Fibroblast of skin of right biceps (primary cell): ENCODE measurements at places on chromosomes 7 and 10.
A peak's percentile ranks its signal among the peaks of the same experiment; 100 is the strongest.

DNA sequence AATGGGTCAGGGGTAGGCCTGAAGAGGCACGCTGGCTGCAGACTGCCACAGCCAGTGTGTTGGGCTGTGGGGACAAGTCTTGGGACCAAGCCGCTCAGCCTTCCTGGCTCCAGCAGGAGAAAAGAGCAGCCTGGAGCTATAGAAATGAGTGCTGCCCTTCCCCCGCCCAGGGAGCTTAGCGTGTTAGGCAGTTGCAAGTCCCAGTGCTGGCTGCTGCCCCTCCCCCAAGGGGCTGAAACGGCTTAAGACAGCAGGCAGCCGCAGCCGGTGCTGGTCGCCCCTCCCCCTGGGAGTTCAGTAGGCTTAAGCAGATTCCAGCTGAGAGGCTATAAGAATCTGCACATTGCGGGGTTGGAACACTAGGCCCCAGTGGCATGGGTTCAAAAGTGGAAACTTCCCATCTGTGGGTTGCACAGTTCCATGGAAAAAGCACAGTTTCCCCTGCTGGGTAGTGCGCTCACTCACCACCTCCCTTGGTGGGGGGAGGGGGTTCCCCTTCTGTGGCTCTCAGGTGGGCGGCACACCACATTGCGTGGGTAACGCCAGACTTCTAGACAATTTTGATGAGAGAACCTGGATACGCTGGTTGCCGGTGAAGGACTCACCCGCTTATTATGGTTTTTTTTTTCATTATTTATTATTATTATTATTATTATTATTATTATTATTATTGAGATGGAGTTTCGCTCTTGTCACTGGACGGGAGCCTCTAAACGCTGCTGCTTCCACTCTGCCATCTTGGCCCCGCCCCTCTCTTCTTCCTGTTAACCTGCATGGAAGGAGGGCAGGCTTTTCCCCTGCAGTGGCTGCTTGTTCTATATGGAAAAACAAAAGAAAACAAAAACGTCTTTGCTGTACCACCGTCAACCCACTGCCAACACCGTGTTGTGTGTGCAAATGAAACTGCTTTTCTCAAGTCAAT, 151.1 kb downstream of the CXCL12 start:
- peak; percentile 73 for DNase-seq

GRCh38 chr10:7102084-7102483, 308.8 kb downstream of the SFMBT2 start:
- no peak for DNase-seq

- no peak for DNase-seq
Observed at GRCh38 chr10:22133749-22134624, 83.8 kb downstream of the EBLN1 start.

GRCh38 chr10:35992107-35992506, 350.0 kb upstream of the FZD8 start:
- no peak for DNase-seq

DNA sequence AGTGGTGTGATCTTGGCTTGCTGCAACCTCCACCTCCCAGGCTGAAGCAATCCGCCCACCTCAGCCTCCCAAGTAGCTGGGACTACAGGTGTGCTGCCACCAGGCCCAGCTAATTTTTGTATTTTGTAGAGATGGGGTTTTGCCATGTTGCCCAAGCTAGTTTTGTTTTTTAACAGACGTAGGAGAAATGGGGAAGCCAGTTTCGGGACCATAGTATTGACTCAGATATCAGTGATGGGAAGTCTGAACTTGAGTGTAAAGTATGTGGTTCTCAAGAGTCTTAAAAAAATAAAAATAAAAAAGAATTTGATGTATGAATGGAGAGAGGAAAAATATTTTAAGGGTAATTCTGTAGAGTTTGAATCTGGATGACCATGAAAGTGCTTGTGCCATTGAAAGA, 34.2 kb downstream of the SP4 start:
- DNase-seq, result no peak

DNA sequence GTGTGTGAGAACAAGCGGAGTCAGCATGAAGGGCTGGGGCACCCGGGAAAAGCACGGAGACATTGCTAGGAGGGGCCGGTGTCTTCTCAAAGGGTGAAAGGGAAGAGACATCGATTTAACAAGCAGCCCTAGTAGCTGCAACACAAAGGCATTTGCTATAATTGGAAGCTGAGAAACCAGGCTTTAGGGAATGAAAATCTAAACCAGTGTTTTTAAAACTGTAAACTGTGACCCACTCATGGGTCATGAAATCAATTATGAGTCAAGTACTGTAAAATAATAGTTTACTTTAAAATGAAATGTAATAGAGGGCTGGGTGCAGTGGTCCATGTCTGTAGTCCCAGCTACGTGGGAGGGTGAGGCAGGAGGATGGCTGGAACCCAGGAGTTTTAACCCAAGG, 128.7 kb upstream of the RHEB start:
- peak; percentile 37 for DNase-seq

DNA sequence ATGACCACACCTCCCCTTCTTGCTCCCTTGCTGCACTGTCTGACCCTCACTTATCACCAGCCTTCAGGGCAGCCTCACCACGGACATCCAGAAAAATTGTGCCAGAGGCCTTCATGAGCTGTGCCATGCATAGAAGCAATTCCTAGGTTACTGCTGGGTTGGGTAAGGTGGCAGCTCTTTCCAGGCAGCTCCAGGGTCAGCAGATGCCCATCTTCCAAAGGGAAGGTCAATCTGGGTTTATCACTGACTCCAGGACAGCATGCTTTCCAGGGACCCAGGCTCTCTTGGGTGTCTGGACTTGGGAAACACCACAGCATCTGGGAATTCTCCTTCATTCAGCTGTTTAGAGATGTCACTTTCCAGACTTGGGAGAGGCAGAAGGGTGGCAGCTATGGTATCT, 188.9 kb upstream of the CXCL12 start:
- DNase-seq, result no peak

GRCh38 chr7:136446751-136447150, 421.7 kb upstream of the CHRM2 start:
- DNase-seq, result no peak
